ENCODE measurements at places on chromosomes 6 and 20.

GRCh38 chr6:41437604-41438003 is 102.2 kb downstream of the NCR2 start:
- DNase-seq, result no peak

- peak; percentile 68 for DNase-seq
These were observed 182.5 kb downstream of the GMPR start for GRCh38 chr6:16420715-16421461.

- peak; percentile 9 for DNase-seq
These were observed 1.1 kb downstream of the PTPRK start for GRCh38 chr6:128519132-128519930.

GRCh38 chr6:105880030-105880492 is 206.1 kb upstream of the PRDM1 start:
- DNase-seq, result no peak

DNA sequence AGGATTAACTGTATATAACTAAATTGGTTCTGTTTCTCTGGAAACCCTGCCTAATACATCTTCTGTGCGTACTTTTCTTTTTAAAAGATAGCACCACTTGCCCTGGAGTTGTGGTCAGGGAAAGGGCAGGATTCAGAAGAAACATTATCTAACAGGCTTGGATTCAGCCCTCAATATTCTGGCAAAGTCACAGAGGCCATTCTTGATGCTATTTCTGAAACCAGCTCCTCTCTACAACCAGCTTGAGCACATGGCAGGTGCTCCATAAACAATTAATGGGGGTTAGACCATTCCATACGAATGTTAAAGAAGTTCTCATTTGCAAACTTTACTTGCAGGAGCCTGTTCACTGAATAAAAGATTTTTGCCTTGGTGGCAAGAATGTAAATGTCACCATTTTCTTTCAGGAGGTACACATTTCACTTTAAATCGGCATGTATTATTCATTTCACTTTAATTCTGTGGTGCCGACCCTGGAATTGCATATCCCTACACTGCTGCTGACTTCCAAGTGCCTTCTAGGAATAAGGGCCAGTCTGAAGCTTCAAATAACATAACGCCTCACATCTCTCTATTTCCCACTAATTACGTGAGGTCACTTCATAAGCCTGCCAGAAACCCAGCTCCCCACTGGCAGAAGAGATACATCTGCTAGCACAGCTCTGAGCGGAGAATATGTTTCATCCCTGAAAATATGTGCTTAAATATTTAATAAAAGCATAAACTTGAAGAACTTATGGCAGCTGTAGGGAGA is 248.7 kb downstream of the ADGRG6 start:
- no peak for DNase-seq

DNA sequence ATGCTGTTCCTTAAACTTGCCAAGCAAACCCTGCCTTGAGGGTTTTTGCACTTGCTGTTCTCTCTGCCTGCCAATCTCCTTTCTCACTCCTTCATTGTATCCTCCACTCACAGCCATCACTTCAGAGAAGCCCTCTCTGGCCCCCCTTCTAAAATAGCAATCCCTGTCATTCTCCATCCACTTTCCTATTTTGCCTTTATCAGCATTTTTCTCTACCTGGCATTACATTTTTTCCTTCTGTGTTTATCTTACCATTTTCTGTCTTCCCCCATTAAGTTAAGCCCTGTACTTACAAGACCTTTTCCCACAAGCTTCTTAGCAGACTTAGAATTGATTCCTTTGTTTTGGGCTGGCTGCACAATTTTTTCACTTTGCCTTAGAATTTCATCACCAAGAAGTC is 26.6 kb upstream of the TNFRSF21 start:
- DNase-seq, result no peak

- DNase-seq, result no peak
These were observed 48.2 kb upstream of the TFAP2A start for GRCh38 chr6:10463040-10463439.

DNA sequence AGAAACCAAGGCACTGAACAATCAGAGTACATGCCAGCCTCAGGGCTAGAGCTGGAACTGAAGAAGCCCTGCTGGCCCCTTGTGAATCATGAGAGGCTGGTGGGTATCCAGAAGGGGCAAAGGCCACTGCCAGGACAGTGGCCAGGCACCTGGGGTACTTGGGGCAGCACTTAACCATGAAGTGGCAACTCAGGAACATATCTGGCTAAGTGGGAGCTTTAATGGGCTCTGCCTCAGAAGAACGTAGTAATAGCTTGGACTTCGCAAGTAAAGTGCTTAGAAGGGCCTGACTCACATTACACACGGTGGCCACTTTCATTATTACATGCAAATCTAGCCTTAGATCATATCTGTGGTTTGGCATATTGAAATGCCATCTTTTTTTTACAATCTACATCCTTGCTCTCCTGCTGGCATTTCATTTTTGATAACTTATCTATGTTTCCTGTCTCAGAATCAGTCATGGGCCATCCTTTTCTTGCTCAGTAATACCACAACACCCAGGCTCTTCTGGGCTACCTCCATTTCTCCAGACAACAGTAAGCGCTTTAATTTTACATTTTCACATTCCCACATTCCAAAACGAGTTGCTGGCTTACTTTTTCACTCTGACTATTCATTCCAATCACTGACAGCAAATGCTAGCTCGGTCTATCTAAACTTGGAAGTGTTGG is 21.6 kb downstream of the NAPB start:
- no peak for DNase-seq

GRCh38 chr6:82197784-82198183 is 49.8 kb downstream of the IBTK start:
- DNase-seq, result no peak

DNA sequence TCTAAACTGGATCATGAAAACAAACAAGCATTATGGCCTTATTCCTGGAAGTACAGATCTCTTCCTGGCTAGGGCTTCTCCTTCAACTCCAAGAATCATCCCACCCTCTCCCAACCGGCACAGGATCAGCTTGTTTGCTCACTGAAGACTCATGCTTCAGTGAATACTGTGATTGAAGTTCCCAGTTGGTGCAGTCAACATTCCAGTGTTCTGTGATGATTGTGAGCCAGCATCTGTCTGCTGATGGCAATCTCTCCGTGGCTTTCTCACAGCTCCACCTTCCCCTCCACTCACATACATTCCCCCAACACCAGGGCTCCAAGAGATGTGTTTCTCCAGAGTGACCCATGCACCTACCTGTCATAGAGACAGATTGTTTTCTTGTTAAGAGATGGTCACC is 421.3 kb upstream of the BTBD3 start:
- DNase-seq, result no peak

GRCh38 chr6:47057830-47058540 is 15.9 kb upstream of the ADGRF1 start:
- DNase-seq, result no peak

GRCh38 chr6:27471365-27472115 is 1.4 kb downstream of the ZNF184 start:
- no peak for DNase-seq

DNA sequence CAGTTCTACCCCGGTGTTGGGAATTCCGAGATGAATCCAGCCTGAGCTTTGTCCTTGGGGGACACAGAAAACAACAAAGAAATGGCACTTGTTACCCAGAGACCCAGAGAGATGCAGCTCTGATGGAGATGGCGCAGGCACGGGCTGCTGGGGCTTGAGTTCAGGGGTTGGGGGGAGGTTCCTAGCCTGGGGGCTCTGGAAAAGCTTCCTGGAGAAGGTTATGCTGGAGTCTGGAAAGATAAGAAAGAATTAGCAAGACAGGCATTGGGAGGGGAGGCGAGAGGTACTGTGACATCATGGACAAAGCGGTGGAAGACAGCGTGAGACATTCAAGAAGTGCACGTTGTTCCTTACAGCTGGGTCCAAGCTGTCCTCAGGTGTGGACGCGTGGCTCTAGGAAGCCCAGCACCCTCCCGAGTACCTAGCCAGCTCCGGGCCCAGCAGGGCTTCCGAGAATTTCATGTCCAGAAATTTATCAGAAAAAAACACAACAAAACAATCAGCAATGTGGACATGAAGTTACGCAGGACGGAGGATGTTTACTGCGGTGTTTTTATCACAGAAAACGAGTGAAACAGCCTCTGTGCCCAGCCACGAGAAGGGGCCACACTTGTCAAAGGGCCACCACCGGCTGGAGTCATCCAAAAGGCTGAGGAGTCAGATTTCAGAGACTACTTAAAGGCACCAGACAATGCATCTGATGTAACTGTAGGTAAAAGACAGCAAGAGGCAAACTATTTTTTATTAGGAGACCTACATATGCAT is 39.5 kb downstream of the C20orf203 start:
- DNase-seq, result no peak

GRCh38 chr6:157314705-157315321 is 8.5 kb downstream of the TMEM242 start:
- DNase-seq, result peak; percentile 68

DNA sequence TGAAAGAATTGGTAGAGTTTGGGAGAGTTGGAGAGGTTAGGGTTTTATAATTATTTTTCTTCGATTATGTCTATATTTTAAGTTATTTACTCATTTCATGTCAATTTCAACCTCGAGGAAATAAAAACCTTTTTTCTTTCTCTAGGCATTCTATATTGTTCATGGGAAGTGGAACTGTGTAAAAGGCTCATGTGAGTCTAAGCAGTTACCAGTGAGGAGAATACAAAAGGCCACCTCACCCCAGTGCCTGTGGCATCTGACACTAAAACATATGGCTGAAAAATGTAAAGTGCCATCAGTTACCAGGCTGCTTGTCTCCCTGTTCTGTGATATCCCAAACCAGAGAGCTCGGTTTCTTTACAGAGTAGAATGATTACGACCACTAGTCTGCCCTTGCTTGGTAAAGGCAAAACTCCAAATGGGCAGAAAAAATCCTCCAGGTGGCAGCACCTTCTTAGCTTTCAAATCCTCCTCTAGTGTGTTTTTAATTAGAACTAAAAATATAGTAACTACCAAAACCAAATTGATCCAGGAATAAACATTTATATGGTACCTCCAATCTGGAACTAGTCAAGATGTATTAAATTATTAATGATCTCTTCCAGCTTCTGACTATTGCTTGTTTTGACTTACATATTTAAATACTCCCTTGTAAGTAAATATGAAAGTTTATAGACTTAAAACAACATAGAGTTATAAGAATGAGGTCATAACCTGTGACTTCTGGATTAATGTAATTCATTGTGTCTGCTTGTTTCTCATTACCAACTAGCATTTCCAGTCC is 122.6 kb upstream of the MCHR2 start:
- DNase-seq, result peak; percentile 21

DNA sequence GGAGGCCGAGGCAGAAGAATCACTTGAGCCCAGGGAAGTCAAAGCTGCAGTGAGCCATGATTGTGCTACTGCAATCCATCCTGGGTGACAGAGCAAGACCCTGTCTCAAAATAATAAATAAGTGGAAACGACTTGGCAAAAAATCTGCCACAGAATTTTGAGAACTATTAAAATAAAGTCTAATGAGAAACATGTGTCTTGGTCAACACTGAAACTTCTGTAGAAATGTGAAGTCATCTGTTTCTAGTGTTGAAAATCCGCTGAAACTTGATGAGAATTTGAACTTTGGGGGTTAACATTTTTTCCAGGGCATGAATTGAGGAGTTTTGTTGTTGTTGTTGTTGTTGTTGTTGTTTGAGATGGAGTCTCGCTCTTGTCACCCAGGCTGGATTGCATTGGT is 29.0 kb upstream of the BCLAF1 start:
- no peak for DNase-seq

GRCh38 chr6:127367023-127367375 is 23.6 kb upstream of the ECHDC1 start:
- DNase-seq, result no peak

- no peak for DNase-seq
These were observed 182 bp upstream of the OXT start for GRCh38 chr20:3071266-3071609.

GRCh38 chr20:51563486-51564332 is 21.2 kb upstream of the NFATC2 start:
- no peak for DNase-seq

DNA sequence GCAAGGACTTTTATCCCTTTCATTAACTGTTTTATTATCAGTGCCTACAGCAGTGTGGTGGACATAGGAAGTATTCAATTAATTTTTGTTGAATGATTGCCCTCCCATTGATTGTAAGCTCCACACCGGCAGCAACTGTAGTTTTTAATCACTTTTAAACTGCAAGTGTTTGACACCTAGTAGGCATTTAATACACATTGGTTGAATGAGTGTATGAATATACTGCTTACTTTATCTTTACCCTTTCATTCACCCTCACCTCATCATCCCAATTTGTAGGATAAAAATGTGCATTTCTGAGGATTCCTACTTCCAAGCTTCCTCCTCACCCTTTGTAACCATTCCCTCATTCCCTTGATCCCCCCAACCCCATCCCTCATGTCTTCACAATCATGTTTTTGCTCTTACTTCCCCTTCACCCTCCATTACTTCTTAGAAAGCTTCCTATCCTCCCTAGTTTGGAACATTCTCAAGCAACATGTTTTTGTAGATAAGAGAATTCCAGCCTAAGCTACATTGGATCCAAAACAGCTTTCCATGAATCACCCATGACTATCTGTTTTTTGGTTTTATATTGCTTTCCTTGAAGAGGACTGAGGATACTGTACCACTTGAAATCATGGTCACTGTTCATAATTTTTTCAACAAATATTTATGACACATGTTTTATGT is 955 bp upstream of the SLC26A8 start:
- no peak for DNase-seq

DNA sequence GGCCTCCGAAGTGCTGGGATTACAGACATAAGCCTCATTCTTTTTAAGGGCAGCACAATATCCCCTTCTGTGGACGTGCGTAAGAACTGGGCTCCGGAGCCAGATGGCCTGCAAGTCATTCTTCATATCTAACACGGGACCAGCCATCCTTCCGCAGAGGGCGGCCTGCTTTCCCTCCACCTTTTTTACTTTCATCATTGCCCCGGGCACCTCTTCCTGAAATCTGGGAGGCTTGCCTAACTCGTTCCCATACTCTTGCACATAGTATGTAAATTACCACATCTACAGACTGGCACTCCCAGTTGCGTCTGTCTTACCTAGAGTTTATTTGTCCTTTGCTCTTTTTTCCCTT is 29.9 kb upstream of the SLC23A2 start:
- no peak for DNase-seq

DNA sequence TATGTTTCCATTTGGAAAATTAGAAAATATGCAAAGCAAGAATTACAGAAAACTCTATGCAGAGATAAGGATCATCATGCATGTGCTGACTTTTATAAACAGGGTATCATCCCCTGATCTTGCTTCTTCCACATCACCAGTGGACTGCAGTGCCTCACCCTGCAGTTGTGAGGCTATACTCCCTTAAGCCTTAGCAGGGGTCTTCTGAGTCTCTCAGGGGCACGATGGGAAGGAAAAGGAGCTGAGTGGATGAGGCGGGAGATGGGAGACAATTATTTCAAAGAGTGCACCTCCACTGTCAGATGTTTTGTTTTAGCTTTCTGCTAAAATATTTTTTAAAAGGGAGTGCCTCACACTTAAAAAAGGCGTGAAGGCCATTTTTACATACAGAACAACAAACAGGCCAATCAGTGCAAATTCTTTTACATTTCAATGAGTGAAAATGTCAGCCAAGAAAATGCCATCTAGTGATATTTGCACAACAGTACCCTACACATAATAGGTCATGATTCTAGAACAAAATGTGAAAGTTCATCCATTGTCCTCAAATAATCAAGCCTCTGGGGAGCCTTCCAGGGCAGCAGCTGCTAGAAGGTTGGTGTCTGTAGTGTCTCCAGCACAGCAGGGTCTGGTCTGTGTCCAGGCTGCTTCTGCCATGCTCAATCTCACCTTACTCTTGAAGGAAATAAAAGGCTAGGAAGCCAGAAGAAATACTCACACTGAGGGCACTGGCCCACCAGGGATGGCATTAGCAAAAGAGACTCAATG is 13.2 kb upstream of the SERPINB9 start:
- DNase-seq, result no peak

Data from GM13977 (cell line).